ENCODE measurements at places on chromosomes 12 and 14. TPM values are rescaled to one million over a fixed set of nuclear protein-coding genes. Genes with fewer than 3 reads are reported as not detected.

The MORN3 gene
- total RNA-seq: 0.51 TPM

The FOXG1 gene
- total RNA-seq: not detected

The CLEC4E gene
- total RNA-seq: not detected

The SYT10 gene
- not detected for total RNA-seq

The SERPINA12 gene
- total RNA-seq: not detected

The OR4E2 gene
- total RNA-seq: not detected

The NUMB gene
- total RNA-seq: 31.8 TPM

Data from activated CD8-positive, alpha-beta T cell treated with anti-CD3 and anti-CD28 coated beads for 36 hours (primary cell).